ENCODE measurements at places on chromosomes 13 and 19.
A peak's percentile ranks its signal among the peaks of the same experiment; 100 is the strongest.

DNA sequence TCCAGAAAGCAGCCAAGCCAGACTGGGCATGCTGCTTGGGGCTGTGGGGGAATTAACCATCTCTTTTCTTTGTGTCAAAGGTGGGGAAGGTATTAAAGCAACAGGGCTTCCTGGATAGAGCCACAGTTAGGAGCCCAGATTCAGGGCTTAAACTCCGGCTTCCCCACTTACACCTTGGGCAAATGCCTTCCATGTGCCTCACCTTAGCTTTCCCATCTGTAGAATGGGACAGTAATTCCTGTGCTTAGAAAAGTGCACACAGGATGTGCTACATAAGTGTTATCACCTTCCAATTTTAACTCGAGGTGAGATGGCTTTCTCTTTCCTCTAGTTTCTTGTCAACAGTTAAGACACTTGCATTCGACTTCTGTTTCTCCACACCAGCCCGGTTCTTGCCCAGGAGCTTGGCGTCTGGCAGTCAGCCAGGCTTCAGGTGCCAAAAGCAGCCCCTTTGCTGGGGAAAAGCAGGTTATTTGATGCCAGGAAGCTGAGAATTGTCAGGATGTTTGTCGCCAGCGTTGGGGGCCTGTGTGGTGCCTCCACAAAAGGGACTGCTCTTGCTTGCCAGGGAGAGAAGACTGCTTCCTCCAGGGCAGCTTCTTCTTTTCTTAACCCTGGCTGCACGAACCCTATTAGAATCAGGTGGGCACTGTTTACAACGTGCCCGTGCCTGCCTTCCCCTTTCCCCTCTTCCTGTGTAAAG is 79.2 kb downstream of the SIPA1L3 start:
- DNase-seq: peak; percentile 63

GRCh38 chr13:43883631-43884030 is 3.9 kb downstream of the LACC1 start:
- no peak for DNase-seq

DNA sequence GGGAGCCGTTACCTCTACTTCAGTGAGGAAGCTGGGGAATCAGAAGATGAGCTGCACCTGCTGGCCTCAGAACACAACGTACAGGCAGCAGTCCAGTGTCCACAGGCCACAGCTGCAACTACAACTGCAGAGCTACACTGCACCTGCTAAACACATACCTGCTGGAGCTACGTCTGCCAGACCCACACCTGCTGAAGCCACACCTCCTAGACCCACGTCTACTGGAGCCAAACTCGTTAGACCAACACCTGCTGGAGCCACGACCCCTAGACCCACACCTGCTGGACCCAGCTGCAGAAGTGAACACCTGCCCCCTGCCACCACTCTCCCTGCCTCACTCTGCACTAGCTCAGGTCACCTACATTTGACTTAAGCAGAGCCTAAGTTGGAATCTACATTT is 169.9 kb downstream of the USP12 start:
- DNase-seq: peak; percentile 34

GRCh38 chr13:22925881-22926747 is 254.7 kb upstream of the SGCG start:
- no peak for DNase-seq

DNA sequence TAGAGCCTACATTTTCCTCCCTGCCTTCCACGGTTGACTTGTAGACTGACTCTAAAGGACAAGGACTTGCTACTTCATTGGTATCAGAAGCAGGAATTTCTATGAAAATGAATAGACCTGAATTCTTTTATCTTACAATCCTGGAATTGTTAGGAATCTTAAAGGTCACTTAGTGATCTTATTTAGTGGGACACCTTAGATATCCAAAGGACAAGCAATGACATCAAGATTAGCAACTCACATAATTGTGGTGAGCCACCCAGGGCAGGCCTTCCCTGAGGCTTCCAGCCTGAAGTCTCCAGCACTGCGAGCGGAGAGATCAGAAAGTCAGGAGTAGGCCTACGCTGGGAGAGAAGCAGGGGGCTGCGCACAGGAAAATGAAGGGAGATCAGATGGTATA is 37.8 kb downstream of the KLF5 start:
- no peak for DNase-seq

DNA sequence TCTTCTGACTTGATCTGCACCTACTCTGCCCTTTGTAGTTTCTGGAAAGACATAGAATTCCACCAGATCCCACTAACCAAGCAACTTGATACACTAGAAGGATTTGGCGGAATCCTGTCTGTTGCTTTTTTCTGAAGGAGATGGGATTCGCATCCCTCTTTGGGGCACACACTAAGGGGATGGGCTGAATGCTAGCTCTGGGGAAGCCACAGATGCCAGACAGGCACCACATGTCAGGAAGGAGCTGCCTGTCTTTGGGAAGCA is 52.1 kb downstream of the SERP2 start:
- DNase-seq: no peak

DNA sequence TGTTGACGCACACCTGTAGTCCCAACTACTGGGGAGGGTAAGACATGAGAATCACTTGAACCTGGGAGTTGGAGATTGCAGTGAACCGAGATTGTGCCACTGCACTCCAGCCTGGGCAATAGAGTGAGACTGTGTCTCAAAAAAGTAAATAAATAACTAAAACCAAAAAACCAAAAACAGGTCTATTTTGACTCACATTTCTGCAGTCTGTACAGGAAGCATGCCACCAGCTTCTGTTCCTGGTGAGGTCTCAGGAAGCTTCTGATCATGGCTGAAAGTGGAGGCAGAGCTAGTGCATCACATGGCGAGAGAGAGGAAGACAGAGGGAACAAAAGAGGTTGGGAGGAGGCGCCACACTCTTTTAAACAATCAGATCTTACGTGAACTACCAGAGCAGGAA is 142.5 kb downstream of the ITGBL1 start:
- DNase-seq: no peak

GRCh38 chr13:100442095-100442832 is 146.3 kb downstream of the GGACT start:
- no peak for DNase-seq

- DNase-seq: peak; percentile 11
Observed at GRCh38 chr13:40595693-40596092, 70.7 kb downstream of the FOXO1 start.

- DNase-seq: no peak
Observed at GRCh38 chr19:50202962-50203280, 501 bp upstream of the MYH14 start.

- no peak for DNase-seq
Observed at GRCh38 chr19:40418040-40418439, 4.9 kb upstream of the PRX start.

DNA sequence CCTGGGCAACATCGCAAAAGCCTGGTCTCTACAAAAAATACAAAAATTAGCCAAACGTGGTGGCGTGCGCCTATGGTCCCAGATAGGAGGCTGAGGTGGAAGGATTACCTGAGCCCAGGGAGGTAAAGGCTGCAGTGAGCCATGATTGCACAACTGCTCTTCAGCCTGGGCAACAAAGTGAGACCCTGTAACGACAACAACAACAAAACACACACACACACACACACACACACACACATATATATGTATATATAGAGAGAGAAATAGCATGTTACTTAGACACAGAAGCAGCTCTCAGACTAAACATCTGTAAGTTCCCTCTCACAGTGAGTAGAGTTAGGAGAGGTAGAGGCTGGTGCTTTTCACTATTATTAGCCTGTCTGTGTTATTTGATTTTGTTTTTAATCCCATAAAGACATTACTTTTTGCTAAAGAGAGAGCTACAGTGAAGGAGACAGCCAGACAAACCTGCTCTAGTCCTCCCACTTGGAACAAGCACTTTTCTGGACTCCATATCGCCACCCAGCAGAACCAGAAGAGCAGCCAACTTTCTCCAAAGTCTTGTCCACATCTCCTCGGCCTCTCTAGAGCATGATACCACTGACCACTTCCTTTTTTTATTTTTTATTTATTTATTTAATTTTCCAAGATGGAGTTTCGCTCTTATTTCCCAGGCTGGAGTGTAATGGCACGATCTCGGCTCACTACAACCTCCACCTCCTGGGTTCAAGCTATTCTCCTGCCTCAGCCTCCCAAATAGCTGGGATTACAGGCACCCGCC is 2.8 kb upstream of the LIN7B start:
- DNase-seq: no peak

- DNase-seq: peak; percentile 80
Observed at GRCh38 chr19:54172471-54173358, at the start of gene TMC4. Gene TMC4 (minus strand): TSS chr19:54173160. CDS start chr19:54173117, 43 bp downstream.

DNA sequence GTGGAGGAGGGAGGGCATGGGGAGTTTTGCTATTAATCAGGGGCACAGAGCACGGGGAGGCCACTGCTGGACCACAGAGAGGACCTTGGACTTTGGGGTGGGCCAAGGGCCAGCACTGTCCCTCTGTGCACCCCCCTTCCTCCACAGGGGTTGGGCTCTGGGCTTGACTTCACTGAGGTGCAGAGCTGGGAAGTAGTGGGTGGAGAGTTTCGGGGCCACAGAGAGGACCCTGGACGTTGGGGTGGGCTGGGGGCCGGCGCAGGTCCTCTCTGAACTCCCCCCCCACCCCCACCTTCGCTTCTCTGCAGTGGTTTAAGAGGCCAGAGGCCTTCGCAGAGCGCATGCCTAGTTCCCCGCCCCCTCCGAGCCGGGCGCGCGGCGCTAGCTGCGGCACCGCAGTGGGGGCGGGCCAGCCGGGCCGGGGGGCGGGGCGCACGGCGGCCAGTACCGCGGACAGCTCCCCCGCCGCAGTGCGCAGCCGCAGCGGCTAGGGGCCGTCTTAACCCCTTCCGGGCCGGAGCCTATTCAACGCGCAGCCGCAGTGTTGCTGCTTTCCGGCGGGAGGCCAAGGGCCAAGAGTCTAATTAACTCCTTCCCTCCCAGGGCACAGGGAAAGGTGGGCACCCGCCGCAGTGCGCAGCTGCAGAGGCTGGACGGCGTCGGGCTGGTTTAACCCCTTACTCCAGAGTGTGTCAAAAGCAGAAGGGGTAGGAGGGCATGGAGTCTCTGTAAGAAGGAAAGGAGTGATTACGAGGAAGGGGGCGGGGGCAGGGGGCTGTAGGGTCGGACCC is 3.7 kb downstream of the KCNC3 start:
- peak; percentile 91 for DNase-seq

GRCh38 chr19:47765523-47766358 is 12.8 kb upstream of the SELENOW start:
- DNase-seq: peak; percentile 11

- no peak for DNase-seq
Observed at GRCh38 chr13:113205428-113205931, 3.0 kb downstream of the PCID2 start.

DNA sequence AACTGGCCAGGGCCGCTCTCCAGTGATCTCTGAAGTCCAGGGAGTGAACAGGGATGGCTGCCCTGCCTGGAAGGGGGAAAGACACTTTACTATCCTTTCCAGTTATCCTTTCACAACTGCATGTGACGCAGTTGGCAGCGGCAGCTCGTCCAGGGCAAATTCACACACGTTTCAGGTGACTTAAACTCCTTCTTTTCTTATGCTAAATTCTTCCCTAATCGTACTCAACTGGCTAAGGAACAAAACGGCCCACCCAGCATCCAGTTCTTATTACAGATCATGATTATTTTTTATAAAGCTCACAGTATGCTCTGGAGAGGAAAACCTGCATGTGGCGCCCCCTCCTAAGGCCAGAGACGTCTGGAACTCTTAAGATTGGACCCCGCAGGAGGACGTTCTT is 767.1 kb downstream of the UQCRFS1 start:
- no peak for DNase-seq

DNA sequence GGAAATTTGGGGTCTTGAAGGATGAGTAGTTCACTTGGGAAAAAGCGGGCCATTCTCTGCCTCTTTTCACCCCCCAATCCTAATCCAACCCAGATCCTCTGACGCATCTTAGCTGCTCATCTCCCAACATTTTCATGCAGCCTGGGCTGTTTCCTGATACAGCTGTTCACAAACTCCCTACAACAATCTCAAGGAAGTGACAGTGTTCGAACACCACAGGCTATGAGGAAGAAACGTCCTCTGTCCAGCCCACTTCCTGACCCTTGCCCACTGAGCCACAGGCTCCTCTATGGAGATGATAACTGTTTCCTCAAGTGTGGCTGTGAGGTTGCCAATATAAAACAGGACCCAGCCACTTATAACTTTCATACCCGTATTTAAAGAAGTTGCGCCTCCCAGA is 16.2 kb downstream of the LMTK3 start:
- DNase-seq: no peak

- no peak for DNase-seq
Observed at GRCh38 chr13:45292176-45292575, 48.8 kb downstream of the TPT1 start.

DNA sequence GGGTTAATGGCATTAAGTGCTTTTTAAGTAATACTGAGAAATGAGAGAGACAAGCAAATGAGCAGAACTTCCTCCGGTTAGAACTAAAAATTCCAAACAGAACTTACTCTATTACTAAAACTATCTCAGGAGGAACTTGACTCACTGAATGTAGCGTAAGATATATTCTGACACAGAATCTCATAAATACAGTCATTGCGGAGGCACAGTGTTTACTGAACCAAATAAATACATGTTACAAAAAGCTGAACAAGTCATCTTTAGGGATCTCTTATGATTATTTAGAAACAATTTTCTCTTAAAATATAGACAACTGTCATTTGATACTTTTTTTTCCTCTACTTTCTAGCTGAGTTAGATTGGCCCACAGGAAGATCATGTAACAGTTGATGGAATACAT is 283.1 kb downstream of the KLF12 start:
- no peak for DNase-seq

DNA sequence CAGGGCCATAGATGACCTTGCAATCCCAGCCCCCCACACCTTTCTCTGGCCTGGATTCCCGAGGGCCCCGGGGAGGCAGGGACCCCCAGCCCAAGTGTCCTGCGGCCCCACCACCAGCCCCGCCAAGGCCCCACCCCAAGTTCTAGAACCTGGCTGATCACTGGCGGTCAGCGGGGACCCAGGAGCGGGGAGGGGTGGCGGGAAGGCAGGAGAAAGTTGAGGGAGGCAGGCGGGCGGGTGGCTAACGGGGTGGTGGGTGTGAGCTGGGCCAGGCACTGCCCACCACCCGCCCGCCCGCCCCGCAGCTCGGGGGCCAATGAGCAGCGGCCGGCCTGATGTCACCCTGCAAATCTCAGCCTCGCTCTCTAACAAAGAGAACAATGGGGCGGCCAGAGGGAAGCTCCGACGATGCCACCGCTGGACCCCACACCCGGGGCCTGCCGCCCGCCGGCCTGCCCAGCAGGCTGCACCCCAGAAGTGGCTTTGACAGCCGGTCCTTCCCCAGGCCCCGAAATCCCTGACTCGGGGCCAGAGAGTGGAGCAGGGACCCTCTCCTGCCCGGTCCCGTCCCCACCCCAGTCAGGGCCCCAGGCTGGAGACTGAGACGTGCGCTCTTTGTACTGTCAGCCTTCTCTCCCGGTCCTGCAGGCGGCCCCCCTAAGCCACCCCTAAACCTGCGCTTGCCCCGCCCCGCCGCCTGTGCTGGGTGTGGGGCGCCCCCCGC is 1.6 kb downstream of the MEX3D start:
- peak; percentile 69 for DNase-seq

- DNase-seq: peak; percentile 53
Observed at GRCh38 chr19:39307046-39307821, 11.0 kb downstream of the IFNL1 start.

DNA sequence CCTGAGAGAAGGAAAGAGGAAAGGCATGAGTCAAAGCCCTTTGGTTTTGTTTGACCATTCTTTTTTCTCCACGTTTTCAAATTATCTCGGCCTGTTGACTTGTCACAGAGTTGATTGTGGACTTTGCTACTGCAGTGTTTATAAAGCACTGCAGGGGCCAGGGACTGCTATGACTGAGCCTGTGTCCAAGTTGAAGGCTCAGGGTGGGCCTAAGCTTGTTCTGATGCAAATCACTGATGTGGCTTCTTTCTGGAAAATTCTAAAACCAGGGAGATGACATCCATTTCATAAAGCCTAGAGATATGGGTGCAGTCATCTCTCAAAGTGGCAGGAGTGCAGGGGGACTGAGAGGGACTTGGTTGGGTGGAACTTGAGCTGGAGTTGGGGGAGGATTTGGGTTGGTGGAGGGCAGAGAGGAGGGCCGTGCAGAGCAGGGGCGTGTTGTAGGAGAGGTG is 1.2 kb upstream of the CXCL17 start:
- peak; percentile 56 for DNase-seq
